Effector memory CD8-positive, alpha-beta T cell (primary cell): ENCODE measurements at places on chromosomes 5 and 9.

- DNase-seq, result no peak
These were observed 144.5 kb downstream of the UNC13B start for GRCh38 chr9:35306283-35306682.

DNA sequence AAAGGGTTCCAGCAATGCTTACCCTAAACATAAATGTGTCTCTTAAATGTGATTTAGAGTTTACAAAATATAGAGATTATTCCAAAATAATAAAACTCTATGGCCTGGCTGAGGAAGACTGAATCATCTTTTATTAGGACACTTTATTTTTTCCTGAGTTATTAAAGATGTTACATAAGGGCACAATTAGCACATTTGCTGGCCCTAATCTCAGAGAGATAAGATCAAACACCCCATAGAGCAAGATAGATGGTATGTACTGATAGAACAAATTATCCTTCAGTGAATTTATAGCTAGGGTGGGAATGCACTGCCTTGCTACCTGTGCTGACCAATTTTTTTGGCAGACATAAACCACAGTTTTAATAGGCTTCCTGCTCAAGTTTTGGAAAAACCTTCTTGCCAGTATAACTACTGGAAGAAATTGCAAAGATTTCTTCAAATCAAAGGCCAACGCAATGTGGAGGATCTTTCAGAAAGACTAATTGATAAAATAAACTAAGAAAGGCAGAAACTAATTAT is 367.1 kb upstream of the MPDZ start:
- DNase-seq, result no peak

- peak; percentile 1 for DNase-seq
These were observed 65.5 kb upstream of the ABCA1 start for GRCh38 chr9:104993291-104993963.

DNA sequence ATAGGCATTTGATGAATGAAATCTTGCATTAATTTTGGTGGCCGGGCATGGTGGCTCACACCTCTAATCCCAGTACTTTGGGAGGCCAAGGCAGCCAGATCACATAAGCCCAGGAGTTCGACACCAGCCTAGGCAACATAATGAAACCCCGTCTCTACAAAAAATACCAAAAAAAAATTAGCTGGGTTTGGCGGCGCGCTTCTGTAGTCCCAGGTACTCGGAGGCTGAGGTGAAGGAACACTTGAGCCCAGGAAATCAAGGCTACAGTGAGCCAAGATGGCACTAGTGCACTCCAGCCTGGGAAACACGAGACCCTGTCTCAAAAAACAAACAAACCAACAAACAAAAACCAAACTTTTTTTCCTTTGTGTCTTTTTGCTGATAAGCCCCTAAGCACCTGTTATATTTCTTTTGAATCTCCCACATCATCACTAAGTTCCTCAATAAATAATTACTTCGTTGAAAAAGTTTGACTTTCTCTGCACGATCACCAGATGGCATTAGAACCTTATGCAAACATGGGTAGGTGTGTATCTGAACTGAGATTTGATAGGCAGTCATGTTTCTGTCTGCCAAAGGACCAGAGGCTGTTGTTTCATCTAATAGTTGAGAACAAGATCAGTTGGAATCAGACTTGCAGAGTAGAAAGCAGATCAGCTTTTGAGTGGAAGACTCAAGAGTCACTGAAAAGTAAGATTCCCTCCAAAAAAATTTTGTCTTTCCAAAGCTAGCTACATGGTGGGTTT is 5.5 kb upstream of the MATR3 start:
- no peak for DNase-seq

DNA sequence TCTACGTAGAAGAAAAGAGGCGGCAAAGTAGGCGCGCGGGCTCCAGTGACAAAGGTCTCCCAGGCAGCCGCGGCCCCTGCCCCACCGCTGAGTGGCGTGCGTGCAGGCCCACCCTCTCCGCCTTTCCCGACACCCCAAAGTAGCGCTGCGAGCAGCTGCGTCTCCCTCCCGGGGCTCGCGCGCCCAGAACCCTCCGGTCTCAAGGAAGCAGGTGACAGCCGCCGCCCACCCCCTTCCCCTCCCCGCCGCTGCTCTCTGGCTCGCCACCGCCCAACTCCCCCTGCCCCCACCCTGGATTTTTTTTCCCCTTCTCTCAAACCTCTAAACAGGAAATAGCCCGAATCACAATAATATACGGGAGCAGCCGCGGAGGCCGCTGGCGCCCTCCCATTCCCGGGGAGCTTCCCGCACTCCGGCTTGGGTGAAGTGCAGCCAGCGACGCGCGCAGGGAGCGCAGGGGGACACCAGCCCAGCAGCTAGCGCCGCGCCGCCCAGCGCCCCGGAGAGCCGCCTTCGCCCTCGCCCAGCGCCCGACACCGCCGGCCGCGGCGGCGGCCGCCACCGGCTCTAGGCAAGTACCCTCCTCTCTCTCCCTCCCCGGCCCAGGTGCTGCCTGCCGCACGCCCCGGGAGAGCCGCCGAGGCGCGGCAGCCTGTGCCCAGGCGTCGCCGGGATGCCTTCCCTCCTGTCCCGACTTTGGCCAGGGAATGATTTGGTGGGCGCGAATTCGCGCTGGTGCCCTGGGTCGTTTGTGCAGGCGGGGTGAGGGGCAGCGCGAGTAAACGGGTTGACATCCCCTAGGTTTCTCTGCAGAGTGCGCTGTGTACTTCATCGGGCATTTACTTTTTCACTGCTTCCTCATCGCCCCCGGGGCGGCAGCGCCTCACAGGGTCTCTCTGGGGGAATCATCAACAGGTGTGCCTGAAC is 52.7 kb upstream of the TJP2 start:
- DNase-seq, result no peak

DNA sequence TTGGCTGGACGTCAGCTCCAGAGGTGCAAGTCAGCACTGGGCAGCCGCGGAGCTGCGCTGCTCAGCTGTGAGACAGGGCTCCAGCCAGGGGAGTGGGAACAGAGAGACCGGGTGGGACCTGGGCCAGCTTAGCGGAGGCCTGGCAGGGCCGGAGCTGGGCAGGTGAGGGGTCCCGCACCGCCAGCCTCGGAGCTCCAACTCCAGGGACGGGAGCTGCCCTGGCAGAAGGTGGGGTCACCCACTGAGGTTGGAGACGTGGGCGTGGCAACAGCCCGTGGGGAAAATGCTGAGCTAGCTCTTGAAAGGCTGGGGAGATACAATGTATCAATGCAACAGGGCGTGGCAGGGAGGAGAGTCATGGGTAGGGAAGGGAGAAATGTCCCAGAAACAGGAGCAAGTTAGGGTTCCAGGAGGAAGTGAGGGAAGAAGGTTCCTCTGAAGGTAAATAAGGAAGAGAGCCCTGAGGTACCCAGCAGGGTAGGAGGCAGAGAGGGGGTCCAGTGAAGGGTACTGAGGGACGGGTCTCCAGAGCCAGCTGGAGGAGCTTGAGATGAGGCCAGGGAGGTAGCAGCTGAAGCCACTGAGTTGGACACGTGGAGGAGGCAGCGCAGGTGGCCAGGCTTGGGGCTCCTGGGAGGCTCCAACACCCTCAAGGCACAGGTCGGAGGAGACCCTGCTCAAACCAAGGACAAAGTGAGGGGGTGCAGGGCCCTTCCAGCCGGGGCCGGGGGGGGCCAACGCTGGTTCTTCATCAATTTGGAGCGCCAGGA is 736 bp upstream of the NKD2 start:
- DNase-seq, result no peak

DNA sequence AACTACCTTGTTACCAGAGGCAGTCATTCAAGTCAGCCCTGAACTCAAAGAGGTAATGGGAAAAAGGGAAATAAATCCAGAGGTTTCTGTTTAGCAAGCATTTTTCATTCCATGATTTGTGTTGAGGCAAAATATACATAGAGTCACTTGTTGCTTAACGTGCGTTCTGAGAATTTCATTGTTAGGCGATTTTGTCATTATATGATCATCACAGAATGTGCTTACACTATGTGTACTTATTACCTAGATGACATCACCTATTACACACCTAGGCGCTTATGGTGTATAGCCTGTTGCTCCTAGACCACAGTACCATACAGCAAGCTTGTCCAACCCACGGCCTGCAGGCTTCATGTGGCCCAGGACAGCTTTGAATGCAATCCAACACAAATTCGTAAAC is 36.2 kb downstream of the NUP214 start:
- no peak for DNase-seq

GRCh38 chr9:110092792-110093191 is 115.2 kb downstream of the C9orf152 start:
- no peak for DNase-seq

DNA sequence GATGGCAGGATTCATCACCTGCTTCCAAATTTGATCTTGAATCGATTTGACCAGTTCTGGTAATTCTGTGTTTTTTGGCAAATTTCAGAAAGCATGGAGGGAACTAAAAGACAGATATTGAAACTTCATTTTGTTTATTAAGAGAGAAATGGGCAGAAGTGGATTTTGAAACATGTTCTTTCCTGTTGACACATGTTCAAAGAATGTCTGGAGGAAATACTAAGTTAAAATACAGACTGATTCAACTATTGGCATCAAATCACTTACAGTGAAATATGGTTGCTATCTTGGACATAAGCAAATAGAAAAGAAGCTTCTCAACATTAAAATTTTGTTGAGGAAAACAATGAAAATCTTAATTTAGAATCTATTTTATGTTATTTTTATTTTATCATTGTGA is 19.3 kb upstream of the GZMK start:
- DNase-seq, result no peak

DNA sequence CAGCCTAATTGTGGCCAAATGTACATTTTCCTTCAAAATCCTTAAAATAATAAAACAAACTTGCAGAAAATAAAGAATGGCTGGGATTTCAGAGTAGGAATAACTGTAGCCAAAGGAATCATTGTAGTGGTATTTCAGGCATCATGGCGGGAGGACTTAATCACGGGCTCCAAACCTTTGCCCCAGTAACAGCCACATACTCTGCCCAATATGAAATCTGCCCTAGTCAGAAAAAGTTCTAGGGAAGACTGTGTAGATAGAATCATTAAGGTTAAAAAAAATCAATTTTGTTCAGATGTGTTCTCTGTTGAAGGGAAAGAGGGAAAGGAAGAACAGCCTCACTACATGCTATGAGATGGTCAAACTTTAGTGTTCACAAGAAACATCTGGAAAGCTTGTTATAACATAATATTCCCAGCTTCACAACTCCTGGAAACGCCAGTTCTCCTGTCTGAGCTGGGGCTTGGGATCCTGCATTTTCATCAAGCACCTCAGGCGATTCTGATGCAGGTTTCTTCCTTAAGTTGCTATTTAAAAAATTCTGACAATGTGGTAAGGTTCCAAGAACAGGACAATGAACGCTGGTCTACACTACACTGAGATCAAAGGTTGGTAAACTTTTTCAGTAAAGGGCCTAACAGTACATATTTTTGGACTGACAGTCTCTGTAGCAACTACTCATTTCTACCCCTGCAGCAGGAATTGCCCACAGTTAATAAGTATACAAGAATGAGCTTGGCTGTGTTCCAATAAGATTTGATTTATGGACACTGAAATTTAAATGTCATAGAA is 87.9 kb downstream of the CEMIP2 start:
- no peak for DNase-seq
